SK-MEL-5 (cell line): ENCODE measurements at places on chromosomes 4 and X. TPM values are rescaled to one million over a fixed set of nuclear protein-coding genes. Genes with fewer than 3 reads are reported as not detected.

CFP gene
- 0.95 TPM in 1 of 2 replicates, not detected in the other for total RNA-seq

SSX4B gene
- total RNA-seq = 0.42 TPM in 1 of 2 replicates, not detected in the other

USP51 gene
- total RNA-seq = 7.2 and 8.0 TPM in 2 replicates

NAA10 gene
- 85.7 and 96.4 TPM in 2 replicates for total RNA-seq

CXCL11 gene
- 0.26 TPM in 1 of 2 replicates, not detected in the other for total RNA-seq

EXOSC9 gene
- 31.5 and 35.5 TPM in 2 replicates for total RNA-seq

RASSF6 gene
- total RNA-seq = not detected in 2 replicates

HTN1 gene
- total RNA-seq = 108 and 127 TPM in 2 replicates
